ENCODE measurements at places on chromosomes 4 and X.

DNA sequence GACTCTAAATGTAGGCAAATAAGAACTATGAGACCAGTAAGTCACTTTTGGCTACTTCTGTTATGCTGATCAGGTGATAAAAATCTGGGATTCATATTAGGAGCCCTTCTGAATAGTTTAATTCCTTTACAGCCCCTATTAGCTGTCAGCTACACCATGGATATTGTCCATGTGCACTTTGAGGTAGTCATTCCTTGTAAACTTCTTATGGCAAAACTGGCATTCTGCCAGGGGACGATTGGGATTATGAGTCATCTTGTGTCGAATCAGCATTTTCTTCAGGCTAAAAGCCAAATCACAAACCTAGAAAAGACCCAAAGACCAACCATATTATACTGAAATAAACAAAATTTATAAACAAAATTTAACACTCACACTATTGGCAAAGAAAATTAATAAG is 227.6 kb downstream of the PRDM5 start:
- DNase-seq, result no peak

DNA sequence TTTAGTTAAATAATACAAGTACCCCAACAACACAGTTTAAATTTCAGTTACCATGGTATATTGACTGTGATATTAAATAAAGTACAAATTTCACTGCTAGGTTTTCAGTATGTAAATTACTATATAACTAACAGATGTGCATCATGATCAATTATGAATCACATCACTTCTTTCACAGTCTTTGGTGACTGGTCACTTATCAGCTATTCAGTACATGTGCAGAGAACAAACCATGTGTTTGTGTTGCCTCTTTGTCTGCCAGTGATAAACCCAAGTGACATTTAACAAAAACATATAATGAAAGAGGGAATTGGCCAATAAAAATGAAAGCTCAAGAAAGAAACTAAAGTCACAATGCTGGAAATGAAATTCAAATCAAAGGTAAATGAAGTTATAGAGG is 249.3 kb downstream of the CHIC1 start:
- DNase-seq, result no peak

DNA sequence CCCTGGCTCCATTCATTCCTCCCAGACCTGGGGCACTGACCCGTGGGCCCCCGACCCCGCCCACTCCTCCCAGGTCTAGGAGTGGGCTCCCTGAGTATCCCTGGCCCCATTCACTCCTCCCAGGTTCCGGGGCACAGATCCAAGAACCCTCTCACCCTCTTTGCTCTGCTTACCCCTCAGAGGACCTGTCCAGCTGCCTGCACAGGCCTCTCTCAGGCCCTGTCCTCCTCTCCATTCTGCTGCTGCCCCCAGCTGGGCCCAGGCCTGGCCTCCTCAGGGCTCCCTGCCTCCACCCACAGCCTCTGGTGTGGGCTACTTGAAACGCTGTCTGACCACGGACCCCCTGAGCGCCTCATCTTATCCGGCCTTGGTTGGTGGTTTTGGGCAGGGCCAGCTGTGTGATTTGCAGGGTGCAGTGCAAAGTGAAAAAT is 217.7 kb upstream of the PSAPL1 start:
- no peak for DNase-seq

DNA sequence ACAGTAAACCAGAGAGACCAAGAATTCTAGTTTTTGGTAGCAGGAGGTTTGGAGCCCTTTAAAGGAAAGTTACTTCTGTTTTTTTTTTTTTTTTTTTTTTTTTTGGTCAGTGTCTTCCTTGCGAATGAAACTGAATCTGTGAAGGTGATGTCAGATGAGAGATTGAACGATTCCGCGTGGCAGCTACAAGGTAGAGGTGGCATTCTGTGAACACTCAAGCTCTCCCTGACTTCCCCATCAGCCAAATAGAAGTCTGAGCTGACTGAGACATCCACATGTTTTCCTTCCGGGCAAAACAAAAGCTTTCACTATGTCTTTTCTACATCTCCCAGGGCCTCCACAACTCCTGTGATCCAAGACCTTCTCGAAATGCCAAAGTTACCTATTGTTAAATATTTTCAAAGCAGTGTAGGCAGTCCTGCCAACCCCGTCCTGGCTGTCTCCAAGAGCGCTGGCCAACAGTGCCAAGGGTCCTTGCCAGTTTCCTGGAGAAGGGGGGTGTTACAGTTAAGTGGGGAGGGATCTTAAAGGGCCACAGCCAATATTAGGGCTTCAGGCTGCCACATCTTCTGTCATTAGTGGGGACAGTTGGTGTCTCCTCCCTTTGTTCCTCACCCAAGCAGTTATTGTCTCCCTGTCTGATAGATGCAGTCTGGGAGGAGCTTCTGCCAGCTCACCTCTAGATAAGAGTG is 102.9 kb upstream of the SLC34A2 start:
- no peak for DNase-seq

GRCh38 chr4:16066586-16067128 is 17.2 kb downstream of the PROM1 start:
- DNase-seq, result no peak
